Activated CD4-positive, CD25-positive, alpha-beta regulatory T cell (primary cell): ENCODE measurements at places on chromosomes 12 and 14.

- DNase-seq = no peak
Observed at GRCh38 chr12:61291647-61292046, 968.6 kb upstream of the USP15 start.

GRCh38 chr14:34628681-34629135, 1.2 kb downstream of the SNX6 start:
- no peak for DNase-seq

DNA sequence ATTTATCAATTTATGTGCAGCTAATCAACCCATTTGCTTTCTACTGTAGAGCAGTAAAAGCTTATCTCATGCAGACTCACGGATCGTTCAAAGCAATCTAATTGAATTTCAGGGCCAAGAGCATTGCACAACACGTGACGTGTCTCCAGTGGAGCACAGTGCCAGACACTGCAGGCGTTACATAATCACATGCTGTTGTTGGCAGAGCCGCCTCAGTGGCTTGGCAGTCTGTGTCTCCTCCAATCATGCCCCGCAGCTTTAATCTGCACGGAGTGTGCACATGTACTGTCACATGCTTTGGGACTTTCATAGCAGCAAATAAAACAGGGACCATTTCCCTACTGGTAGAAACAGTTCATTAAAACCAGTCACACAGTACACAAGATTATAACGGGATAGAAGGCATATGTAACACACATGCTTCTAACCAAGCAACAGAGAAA, 309.3 kb downstream of the ITPR2 start:
- DNase-seq = no peak

GRCh38 chr14:28761438-28762291, 4.9 kb upstream of the FOXG1 start:
- no peak for DNase-seq

DNA sequence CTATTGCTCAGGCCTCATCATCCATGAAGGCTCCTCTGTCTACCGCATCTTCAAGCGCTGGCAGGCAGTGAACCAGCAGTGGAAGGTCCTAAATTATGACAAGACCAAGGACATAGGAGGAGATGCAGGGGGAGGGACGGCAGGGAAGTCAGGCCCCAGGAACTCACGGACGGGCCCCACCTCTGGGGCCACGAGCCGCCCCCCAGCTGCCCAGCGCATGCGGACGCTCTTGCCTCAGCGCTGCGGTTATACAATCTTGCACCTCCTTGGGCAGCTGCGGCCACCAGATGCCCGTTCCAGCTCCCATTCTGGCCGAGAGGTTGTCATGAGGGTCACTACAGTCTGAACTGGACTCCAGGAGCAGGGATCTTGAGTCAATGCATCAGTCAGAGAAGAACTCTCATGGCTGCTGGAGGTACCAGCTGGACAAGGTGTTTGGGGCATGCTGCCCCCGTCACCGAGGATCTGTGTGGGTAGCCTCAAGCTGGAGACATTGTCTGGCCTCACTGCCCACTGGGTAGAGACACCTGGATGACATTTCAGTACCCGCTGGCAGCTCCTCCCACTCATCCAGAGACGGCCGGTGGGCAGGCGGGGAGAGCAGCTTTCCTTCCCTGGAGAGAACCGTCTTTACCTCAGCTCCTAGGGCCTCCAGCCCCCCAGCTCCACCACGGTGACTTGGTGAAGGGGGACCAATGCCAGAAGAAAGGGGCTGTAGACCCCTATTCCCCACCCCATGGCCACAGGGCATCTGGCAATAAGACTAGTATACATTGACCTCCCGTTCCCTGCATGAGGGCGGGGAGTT, 3.9 kb downstream of the MARCHF9 start:
- DNase-seq = no peak

DNA sequence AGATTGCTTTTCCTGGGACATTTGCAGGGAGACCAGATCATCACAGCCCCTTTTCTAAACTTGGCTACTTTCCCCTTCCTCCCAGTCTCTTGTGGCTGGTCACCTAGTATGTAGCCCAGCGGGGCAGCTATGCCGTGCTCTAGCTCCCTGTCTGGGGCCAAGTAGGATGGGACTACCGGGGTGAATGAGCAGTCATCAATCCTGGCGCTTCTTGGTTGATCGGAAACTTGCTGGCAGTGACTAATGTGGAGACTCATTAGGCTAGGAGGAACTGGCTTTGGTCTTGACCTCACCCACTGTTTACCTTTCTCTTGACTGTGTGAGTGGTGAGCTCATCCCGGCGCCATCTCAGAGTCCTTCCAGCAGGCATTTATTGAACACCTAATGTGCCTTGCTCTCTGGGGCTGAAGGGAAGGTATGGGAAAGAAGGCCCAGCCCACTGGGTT, 15.9 kb downstream of the PLEKHG3 start:
- no peak for DNase-seq

DNA sequence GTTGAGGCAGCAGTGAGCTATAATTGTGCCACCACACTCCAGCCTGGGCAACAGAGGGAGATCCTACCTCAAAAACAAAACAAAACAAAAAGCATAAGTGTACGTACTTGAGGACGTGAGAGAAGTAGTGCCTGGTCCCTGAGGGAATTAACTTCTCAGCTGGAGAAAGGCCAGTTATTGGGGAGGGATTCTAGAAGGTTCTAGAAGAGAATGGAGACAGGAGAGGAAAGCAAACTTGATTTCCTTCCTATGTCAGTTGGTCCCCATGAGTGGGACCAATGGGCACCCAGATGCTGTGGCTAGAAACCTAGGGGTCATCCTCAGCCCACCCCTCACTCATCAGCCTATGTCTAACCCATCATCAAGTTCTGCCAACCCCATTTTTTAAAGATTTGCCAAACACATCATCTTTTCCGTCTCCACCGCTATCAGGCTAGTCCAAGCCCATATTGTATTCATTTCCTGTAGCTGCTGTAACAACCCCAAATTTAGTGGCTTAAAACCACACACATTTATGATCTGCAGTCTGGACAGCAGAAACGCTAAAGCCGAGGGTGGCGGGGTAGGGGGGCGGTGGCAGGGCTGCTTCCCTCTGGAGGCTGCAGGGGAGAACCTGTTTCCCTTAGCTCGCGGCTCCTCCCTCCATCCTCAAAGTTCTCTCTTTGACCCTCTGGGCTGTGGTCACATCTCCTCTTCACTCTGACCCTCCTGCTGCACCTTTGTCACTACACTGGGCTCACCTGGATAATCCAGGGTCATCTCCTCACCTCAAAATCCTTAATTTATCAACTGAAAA, 7.2 kb upstream of the RBM19 start:
- DNase-seq = no peak

DNA sequence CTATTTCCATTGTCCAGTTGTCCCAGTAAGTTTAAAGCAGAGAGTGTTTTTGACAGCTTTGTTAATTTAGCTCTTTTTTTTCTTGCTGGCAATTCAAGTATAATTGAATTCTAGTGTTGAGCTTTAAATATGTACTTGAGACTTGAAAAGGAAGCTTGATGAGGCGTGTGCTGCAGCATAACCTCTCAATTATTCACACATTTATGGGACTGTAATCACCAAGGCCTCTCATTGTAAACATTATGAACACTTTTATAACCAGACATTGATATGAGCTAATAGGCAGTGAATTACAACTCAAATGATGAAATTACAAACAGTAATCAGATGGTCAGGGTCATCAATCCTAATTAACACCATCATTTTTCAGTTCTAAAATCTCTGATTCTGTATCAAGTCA, 378.0 kb upstream of the DDHD1 start:
- DNase-seq = no peak

- no peak for DNase-seq
Observed at GRCh38 chr12:122795807-122796206, 21.4 kb downstream of the CCDC62 start.

DNA sequence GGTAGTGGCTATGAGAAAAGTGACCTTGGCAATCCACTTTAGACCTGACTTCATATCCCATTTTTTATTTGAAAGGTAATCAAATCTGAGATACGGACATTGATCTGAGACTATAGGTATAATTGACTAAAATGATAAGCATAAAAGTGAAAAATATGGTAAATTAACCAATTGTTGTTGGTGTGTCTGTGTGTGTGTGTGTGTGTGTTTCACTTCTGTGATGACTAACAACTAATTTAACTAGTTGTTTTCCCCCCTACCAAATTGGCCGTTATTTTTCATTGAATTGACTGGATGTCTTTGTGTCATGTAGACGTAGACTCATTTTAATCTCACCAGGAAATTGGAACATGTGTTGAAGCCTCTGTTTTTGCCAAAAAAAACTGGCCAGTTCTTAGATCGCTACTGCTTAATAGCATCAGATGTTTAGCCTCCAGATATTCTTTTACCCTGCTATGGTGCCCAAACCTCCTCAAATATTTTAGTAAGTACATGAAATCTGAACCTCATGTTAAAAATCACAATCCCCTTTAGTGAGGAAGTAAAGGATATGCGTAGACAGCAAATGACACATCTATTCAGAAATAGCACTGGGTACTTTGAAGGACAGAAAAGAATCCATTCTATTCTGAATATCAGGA, 395.0 kb downstream of the EGLN3 start:
- DNase-seq = no peak

DNA sequence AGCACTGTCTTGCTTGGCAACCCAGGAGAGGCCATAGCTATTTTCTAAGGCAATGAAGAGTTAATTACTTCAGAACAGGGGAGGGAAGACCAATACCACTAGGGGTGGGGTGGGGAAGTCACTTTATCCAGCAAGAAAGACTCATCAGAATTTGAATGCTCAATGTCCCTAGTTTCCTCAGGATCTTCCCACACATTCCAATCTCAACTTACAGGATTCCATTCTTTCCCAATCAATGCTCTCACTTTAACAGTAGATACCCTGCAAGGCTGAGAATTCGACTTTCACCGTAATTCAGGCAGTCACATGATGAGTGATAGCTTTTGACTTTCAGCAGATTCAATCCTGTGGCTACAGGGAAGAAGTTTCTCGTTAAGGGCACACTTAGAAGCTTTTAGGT, 526.6 kb upstream of the SEL1L start:
- no peak for DNase-seq

DNA sequence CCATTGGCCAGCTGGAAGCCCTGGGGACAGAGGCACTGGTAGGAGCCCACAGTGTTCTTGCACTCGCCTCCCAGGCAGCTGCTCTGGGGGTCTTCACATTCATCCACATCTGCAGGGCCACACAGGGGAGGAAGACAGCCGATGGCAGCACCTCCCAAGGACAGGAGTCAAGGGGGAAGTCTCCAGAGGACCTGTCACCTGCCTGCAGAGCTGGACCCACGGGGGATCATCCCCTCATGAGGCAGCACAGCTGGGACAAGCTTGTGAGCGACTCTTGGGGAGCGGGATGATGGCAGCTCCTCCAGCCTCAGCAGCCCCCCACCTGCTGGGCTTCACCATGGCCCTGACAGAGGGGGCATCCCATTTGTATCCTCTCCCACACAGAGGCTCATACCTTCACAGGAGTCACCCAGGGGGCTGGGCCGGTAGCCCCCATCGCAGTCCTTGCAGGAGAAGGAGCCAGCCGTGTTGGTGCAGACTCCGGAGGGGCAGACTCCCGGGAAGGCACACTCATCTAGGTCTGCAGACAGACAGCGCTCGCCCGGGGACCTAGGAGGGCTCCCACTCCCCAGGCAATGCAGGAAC, 15.4 kb downstream of the ISCA2 start:
- DNase-seq = no peak

GRCh38 chr12:117277875-117278274, 83.6 kb downstream of the NOS1 start:
- no peak for DNase-seq

GRCh38 chr12:46825591-46826414, at the start of gene SLC38A4:
Gene SLC38A4, minus strand, starts transcription at chr12:46825997. Its CDS starts 32,926 bp downstream, at chr12:46793071.
- DNase-seq = no peak

- no peak for DNase-seq
Observed at GRCh38 chr12:131905081-131905629, 10.7 kb downstream of the ULK1 start.

DNA sequence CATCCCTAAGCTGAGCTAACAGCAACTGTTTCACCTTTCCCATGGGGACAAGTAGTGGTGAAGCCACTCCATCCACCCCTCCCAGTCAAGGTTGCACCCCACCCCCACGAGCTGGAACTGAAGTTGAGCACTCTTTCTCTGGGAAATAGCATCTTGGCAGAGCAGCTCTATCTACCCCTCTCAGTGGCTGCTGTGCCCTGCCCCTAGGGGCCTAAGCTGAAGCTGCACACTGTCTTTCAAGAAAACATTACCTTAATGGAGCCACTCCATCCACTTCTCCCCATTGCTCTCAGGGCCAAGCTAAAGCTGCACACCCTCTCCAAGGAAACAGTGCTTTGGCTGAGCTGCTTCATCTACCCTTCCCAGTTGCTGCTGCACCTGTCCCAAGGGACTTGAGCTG, 170.6 kb upstream of the CCDC196 start:
- no peak for DNase-seq

- DNase-seq = no peak
Observed at GRCh38 chr12:8639936-8640335, 22.7 kb downstream of the MFAP5 start.

DNA sequence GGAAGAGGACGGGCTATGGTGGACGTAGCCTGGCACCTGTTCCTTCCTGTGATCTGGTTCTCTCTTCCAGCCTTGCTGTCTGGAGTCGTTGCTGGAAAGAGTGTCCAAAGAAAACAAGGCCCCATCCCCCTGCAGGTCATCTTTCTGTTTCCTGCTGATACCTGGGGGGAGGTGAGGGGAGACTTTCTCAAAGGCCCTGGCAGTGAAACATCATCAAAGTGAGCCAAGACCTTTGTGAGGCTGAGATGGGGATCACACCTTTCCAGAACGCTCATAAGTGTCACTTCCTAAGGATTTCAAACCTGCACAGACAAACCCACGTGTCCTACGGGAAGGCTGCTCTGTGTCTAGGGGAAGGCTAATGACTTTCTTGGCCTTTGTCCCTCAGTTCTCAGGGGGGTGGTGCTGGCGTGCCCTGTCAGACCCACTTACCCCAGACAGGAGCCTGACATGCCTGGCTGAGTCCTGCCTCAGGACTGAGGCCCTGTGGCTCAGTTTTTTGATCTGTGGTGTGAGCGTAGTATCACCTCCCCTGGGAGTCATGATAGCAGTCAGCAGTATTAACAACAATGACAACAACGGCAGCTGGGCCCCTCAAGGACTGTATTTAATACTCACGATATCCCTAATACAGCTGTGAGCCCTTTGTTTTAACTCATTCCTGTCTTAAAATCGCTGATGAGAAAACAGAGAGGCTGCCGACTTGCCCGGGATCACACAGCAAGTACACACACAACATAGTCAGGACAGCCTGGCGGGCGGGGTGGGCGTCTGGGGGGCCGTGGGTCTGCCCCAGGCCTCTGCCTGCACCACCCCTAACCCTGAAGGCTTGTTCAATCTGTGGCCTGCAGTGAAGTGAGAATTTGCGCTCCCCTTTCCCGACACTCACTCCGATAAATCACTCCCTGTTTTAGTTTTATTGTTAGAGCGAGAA, 235.2 kb downstream of the SLC41A2 start:
- DNase-seq = no peak

DNA sequence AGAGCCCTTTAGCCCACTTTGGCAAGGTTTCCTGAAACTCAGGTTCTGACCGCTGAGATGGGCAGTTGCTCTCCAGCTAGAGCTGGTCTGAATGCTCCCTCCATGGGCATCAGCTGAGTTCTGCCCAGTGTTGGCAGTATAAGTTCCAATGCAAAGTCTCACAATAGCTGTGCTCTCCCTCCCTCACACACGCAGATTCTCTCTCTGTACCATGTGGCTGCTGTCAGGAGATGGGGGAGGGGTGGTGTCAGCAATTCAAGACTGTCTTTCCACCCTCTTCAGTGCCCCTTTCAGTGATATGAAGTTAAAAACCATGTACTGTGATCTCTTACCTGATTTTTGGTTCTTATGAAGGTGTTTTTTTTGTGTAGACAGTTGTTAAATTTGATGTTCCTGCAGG, 164.3 kb upstream of the PLEKHA5 start:
- DNase-seq = no peak
